ENCODE measurements at places on chromosomes 3 and 15.

DNA sequence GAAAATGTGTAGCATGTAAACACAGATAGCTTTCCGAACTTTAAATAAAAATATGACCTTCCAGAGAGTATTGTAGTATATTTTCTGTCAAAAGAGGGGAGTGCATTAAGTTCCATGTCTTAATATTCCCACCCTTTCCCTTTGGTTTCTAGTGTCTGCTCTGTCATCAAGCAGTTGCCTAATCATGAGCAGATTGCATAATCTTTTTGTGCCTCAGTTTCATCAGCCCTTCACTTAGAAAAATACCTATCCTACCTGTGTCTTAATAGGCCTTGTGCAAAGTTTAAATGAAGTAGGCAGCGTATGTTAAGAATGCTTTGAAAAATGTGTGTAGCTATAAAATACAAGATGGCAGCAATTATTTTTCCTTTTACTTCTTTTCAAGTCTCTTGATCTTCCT is 52.8 kb downstream of the CALML4 start:
- no peak for DNase-seq

DNA sequence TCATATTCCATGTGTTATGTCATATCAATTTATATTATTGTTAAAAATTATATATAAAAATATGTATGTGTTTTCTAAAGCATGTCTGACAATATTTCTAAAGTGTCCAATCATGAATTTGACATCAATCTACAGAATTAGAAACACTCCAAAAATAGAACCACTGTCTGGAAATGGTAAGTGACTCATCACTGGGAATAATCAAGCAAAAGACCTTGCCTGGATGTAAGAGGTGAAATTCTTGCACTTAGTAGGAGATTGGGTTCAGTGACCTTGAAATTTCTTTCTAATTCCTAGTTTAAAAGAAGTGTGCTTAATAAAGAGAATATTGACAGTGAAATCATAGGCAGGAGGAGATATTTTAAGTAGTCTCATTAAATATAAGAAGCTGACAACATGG is 188.8 kb downstream of the ZNF385D start:
- DNase-seq: no peak

- DNase-seq: no peak
Measured at GRCh38 chr3:123768480-123769355, 115.4 kb downstream of the MYLK start.

DNA sequence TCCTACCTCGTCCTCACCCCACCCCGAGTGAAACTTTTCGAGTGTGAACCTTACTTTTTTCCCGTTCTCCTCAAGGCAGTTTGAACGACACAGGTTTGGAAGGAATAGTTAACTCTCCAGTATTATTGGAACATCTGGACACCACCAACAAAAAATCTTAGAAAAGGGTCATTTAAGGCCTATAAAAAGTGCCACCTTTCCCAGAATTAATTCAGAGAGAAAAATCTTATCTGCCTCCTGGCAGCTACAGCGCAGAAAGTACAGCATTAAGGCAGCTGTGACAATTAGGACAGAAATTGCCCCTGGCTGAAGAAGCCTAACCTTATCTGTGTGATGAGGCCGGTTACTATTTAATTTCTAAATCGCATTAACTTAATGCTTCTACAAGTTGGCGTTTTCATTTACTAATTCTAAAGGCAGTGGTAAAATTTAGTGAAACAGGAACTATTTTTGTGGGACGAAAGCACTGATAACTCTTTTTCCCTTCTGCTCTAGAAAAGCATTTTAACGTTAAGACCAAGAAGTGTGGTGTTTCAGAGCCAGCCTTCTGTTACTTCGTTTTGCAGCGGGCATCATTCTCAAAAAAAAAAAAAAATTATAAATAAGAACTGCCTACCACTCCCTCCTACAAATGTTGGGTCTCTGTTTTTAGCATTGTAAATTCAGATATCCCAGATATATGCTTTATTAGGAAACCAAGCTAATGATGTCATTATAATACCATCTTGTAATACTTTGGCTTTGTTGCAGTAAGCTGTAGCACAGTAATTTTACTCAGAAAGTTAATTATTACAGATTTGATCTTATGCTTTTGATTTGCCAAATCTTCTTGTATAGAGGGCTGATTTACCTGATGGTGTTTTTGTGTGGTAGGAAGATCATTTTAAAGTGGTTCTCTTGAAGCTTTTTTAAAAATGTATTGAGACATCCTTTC is 1.4 kb downstream of the ATP11B start:
- no peak for DNase-seq

- no peak for DNase-seq
Measured at GRCh38 chr3:70726096-70726938, 413.9 kb upstream of the MDFIC2 start.

DNA sequence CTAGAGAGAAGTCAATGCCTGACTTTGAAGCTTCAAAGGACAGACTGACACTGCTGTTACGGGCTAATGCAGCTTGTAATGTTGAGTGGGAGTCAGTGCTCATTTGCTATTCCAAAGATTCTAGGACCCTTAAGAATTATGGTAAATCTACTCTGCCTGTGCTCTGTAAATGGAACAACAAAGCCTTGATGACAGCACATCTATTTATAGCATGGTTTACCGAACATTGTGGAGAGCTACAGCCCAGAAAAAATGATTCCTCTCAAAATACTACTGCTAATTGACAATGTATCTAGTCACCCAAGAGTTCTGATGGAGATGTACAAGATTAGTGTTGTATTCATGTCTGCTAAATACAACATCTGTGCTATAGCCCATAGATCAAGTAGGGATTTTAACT is 262.3 kb downstream of the EPHA6 start:
- no peak for DNase-seq

DNA sequence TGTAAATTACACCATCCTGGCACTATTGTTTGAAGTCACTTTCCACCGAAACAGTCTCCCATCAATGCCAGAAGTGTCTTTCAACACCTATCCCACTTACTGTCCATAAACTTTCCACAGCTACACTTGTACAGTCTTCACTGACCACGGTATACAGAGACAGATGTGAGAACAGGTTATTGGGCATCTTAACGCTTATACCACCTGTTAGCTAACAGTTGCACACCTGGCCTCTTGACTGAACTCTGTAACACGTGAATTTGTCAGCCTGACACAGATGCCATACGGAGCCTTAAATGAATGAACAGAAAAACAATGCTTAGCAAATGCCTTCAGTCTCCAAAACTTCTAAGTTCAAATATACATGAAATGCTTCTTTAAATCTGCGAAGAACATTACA is 440.5 kb downstream of the SHQ1 start:
- no peak for DNase-seq

DNA sequence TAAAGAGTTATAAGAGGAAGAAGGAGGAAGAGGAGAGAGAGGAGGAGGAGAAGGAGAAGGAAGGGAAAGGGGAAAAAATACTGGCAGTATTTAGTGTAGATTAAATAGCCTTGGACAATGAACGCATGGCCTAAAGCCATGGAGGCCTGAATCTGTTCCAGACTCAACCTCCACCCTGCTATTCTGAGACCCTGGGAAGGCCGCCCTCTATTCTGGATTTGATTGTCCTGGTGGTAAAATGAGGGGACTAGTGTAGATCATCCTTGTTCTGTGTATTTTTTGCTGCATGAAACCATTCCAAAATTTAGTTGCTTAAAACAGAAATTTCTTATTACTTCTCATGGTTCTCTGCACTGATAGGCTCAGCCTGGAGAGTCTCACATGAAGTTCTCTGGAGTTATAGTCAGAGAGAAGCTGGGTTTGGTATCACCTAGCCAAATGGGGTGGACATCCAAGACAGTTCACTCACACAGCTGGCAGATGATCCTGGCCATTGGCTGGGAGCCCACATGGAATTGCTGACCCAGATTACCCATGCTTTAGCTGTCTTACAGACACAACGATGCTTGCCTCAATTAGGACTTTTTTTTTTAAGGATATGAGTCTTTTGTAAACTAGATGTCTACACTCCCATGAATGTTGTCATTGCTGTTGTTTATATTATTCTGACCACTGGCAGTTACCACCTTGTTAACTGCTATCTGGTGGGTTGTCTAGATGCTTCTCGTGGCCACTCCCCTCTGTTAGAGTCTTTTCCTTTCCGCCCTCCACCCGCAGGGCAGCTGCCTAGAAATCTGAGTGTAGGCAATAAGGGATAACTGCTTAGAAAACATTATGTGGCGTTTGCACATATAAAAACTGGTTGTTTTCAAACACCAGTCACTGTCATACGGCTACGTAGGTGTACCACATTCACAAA is 149.9 kb downstream of the SST start:
- no peak for DNase-seq
